Stimulated activated CD8-positive, alpha-beta memory T cell treated with anti-CD3 and anti-CD28 coated beads, Interleukin-7, amount 100 ng/mL, for 24 hours (primary cell): ENCODE measurements at places on chromosomes 11 and 22.

GRCh38 chr11:110766316-110766715, 54.1 kb upstream of the ARHGAP20 start:
- no peak for DNase-seq

DNA sequence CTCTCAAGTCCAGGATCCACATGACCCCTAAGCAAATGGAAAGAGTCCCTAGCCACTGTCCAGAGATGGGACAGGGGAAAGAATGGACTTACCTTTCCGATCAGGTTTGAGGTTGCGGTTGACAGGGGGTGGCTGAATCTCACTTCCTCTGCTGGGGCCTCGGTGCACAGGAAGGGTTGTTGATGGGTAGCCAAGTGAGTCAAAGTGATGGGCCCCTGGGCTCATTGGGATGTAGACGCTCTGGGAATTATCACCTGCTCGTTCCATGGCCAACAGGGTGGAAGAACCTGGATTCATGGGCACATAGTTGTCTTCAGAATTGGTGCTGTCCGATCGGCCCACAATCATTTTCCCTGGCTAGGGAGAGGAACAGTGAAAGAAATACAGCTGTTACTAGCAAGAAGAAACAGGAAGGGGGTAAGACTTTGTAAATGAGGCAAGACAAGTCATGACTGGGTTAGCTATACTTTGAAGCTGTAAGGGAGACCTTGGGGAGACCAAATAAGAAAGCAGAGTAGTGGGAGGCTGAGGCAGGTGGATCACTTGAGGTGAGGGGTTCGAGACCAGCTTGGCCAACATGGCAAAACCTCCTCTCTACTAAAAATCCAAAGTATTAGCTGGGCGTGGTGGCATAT, 34.7 kb downstream of the USP35 start:
- DNase-seq = no peak

DNA sequence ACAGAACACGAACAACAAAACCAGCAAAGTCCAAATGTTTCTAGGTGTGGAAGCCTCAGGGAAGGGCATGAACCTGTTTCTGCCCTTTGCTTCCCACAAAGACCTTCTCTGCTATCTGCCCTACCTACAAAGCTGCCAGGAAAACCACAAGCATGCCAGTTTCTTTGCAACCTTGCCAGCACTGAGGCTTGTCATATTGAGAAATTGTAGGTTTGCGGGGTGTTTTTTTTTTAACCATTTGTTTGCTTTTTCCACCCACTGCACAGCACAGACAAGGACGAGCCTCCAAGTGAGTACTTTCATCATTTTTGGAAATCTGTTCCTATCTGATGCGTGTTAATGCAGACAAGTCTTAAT, 12.8 kb downstream of the PARVG start:
- DNase-seq = no peak

DNA sequence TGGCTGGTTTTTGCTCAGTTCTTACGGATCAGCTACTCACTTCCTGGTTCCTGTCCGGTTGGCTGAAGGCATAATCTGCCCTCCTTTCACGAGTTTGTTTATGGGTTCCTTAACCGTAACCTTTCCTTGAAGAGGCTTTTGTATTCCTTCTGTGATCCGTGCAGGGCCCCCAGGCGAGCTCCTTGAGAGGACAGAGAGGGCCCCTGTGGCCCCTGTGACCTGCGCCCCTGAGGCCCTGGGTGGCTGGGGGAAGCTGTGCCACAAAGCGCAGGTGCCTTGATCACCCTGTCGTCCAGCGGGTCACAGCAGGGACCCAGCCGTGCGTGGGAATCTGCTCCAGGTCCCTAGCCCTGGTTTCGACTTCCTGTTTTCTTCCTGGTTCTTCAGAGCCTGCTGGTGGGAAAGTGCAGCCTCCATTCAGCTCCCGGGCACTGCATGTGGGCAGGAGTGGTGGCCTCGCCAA, 27.8 kb upstream of the FADD start:
- DNase-seq = no peak

DNA sequence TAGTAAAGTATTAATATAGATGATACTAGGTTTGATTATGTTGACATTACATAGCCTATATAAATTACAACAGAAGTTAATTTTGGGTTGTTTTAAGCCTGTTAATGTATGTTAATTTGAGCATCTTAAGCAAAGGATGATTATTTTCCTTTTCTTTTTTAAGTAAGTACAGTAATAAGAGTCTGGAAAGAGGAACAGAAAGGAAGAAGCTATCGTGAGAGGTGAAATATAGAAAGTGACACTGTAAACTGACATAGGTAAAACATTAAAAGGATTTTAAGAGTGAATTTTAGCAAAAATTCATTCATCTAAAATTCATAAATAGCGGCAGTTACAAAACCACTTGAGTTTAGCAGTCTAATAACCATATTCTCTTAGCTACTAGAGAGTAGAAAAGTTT, 45.5 kb downstream of the FAR1 start:
- no peak for DNase-seq

DNA sequence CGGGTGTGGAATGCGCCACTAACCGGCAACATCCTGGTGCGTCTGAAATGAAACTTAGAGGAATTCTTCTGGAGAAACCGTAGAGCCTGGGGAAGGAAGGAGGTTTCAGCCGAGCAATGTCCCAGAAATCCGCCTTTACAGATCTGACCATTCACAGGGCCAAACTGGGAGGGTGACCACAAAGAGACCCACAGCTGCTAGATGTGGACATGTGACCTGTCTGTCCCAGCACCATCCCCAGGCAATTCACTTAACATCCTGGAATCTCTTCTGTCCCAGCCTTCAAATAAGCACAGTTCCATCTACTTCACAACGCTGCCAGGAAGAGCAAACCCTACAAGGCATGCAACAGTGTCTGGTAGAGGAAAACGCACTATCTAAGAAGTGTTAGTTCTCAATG, 9.8 kb downstream of the MCAT start:
- no peak for DNase-seq

DNA sequence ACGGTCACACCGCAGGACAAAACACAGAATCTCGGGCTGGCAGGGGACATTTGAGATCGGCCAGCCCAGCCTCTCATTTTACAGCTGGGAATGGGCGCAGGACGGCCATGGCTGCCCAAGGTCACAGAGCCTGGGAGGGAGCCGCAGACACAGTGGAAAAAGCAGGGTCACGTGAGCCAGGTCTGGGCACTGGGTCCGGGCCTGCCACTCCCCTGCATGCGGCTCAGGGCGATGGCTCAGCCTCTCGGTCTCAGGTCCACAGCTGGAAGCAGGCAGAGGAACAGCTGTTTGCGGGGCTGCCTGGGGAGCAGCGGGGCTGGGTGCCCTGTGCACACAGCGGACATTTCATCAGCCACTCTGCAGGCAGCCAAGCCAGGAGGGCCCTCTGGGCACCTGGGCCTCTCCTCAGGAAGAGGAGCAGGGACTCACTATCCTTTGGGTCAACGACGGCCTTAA, 10.4 kb upstream of the PPARA start:
- DNase-seq = no peak

GRCh38 chr22:31155422-31155821, 4.6 kb upstream of the RNF185 start:
- DNase-seq = no peak

DNA sequence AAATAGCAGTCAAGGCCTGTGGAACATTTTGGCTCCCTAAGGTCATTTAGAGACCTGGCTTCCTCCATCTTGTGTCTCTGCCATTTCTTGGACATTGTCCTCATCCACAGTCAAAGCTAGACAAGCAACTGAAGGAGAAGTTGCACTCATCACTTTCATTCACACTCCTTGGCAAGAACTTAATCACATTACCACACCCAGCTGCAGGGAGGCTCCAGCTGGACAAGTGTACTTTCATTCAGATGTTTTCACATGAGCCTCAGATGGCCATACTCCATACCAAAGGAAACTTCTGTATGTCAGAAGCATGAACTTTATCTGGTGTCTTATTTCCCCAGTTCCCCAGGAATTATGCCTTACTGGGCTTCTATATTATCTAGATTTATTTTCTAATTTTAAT, 537.4 kb downstream of the TMEM135 start:
- DNase-seq = no peak

GRCh38 chr11:80816454-80816847, 1375.6 kb upstream of the TENM4 start:
- no peak for DNase-seq

GRCh38 chr11:98710986-98711385, 309.8 kb upstream of the CNTN5 start:
- DNase-seq = no peak

GRCh38 chr11:2763984-2764383, 64.2 kb upstream of the KCNQ1OT1 start:
- DNase-seq = no peak

GRCh38 chr11:130428316-130429119, at the start of gene ADAMTS8:
TSS of gene ADAMTS8 (minus strand) at chr11:130428609. CDS start at chr11:130428286, 323 bp downstream.
- no peak for DNase-seq

DNA sequence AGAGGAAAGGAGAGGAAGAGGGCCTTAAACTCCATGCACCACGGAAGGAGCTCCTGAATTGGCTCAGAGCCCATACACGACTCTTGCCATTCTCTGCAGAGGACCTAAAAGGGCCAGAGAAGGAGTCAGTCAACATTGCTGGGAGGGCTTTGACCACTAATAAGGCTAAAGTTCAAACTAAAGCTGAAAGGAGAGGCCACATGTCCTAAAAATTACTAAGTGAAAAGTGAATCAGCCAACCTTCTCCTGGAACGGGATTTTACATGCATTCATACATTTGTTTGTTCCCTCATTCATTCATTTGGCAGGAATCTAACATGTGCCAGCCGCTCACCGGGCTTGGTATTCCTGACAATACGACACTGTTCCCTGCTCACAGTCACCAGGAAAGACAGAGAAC, 10.5 kb downstream of the CLMP start:
- no peak for DNase-seq

GRCh38 chr11:104594228-104594958, 303.9 kb downstream of the CASP12 start:
- DNase-seq = no peak

GRCh38 chr11:2360081-2360642, 16.9 kb upstream of the CD81 start:
- no peak for DNase-seq

- DNase-seq = no peak
Measured at GRCh38 chr11:94303966-94304958, at the start of gene IZUMO1R. TSS of gene IZUMO1R (plus strand) at chr11:94304580. CDS start at chr11:94305637, 1,057 bp downstream.

DNA sequence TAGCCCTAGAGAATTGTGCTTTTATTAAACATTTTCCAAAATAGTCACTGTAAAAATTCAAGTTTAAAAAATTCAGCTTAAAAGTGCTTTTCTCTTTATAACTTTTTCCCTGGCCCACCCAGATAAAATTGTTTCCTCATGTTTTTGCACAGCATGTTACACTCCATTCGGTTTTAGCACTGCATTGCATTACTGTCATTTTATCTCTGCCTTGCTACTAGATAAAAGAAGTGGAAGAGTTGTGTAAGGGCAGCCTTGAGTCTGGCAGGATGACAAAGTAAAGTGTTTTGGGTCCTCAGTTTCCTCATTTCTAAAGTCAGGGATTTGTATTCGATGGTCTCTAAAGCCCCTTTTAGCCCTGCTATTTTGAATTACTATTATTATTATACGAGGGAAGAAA, 99.8 kb downstream of the ATM start:
- no peak for DNase-seq

GRCh38 chr11:83689144-83689780, 403.1 kb upstream of the CCDC90B start:
- no peak for DNase-seq

GRCh38 chr11:19959648-19960059, 200.6 kb downstream of the DBX1 start:
- no peak for DNase-seq

DNA sequence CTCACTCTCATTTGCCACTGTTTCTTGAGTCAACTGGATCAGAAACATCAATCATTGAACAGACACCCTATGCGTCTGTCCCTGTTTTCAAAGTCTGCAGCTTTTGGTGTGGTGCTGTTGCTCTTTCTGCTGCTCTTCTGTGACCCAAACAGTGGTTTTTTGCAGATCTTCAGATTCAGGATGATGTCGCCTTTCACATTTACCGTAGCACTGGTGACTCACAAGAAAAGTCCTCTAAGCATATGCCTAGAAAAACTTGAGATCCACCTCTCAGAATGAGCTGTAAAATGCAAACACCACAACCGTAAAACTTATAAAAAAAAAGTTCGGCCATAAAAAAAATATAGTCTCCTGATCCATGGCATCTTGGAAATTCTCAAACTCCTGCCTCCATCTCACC, 400.4 kb downstream of the NTM start:
- DNase-seq = no peak

DNA sequence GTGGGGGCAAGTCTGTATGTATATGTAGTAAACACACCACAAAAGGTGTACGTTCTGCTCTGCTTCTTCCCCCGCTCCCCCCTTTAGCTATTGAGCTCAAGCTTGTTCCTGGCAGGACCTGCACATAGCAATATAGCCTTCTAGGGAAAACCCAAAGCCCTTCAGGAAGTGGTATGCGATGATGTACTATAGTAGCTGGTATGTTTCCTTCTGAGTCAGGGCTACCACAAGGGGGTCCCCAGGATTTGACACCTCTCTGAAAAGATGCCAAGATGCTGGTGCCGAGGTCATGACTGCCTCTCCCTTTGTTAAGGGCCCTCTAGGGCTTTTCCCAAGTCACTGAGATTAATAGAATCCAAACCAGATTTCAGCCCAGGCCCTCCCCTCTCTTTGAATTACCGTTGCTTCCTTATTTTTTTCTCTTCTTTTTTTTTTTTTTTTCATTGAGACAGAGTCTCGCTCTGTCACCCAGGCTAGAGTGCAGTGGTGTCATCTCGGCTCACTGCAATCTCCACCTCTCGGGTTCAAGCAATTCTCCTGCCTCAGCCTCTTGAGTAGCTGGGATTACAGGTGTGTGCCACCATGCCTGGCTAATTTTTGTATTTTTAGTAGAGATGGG, 268.4 kb downstream of the ETS1 start:
- DNase-seq = no peak

- no peak for DNase-seq
Measured at GRCh38 chr22:38751422-38752346, 4.1 kb downstream of the SUN2 start.

DNA sequence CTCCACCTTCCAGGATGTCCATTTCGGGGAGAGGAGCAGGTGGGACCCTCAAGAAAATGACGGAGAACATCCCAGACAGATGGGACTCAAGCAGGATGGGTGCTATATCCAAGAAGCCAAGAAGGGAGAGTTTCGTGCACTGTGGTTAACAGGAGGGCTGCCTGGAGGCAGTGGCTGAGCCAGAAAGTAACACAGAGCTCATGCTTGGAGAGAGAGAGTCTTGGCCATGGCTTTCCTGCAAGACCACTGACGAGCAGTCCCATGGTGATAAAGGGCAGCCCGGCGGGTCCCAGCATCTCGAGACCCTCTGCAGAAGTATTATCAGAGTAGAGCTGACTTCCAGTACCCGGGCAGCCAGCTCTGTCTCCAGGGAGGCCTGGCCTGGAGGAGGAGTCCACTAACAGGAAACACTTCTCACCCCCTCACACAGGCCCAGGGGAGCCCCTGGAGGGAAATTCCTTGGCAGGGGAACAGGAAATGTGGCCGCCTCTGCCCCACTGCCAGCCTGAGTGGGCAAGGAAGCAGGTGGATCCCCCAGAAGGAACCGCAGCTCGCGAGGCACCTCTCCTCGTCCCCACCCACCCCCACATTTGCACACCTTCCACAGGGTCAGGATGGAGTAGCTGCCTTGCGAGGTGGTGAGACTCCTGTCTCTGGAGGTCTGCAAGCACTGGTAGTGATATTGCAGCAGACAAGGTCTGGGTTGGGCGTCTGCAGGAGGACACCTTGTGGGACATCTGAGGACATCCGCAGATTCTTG, 32.2 kb downstream of the CYTH4 start:
- no peak for DNase-seq

GRCh38 chr11:134573857-134574256, 161.8 kb upstream of the B3GAT1 start:
- no peak for DNase-seq

- DNase-seq = no peak
Measured at GRCh38 chr11:44645827-44646226, 80.4 kb downstream of the CD82 start.
